ENCODE measurements at places on chromosomes 3 and 15. TPM values are rescaled to one million over a fixed set of nuclear protein-coding genes. Genes with fewer than 3 reads are reported as not detected.

DNA sequence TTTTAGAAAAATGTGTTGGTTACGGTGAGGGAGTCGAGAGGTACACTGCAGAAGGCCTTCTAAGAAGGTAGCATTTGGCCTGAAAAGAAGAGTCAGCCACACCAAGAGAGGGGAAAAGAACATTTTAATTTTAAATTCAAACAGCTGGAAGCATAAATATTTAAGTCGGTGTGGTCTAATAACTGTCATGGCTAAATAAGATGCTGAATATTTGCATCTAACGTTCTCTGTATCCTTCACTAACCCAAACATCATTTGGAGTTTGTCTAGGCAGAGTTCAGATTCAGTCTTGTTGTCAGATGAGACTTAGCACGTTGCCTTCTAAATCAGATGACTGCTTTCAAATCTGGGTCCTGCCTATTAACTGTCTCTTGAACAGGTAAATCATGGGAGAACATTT, 583.3 kb downstream of the DIPK2A start:
- DNase-seq: no peak

DNA sequence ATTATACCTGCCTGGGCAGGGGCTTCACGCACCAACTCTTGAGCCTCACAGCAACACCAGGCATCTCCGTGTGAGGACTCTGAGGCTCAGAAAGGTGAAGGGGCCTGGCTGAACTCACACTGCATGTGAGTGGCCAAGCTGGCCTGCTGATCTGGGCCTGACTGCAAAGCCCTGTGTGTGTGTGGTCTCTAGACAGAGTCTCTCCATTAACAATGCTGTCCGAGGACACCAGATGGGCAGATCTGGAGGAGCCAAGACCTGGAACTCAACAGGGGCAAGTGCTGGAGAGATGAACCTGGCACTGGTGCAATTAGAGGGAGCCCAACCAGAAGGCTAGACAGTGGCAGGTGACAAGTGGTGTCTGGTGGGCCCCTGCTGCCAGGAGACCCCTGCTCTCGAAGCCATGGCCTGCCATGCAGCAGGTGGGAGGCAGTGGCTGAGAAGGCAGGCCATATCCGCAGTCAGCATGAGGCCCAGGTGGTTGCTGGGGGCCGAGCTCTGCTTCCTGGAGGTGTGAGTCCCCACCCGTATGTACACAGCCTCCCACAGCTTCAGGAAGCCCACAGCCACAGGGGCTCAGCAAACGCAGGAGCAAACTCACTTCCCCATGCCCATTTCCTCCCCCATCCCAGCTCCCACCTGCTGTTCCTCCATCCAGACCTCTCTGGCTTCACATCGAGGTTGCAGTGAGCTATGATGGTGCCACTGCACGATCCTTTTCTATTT, 39.0 kb downstream of the CYP11A1 start:
- DNase-seq: no peak

DNA sequence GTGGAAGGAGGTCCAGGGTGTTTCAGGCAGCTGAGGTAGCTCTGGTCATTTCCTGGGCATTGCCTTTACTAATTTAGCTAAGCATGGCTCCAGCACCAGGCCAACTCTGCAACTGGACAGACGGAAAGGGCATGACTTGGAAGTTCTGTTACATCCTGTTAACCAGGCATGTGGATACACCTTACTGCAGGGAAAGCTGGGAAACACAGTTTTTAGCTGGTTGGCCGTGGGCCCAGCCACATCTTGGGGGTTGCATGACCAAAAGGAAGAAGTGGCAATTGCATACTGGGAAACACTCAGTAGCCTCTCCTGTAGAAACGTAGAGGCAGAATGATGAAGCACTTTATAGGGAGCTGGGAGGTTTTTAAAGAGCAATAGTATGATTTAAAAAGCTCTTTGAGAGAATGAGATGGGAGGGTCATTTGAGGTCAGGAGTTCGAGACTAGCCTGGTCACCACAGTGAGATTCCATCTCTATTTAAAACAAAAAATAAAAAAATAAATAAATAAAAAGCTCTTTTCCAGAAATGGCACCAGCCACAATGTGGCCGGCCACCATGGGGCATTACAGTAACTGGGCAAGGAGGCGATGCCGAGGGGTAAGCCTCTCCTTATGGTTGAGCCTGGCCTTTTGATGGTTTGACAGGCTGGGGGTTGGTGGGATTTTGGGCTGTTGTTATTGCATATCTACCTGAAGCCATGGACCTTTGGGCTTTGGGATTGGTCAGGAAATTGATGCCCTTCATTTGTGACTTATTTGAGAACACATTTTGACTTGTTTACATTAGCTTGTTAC, 28.6 kb downstream of the TRAK1 start:
- DNase-seq: no peak

DNA sequence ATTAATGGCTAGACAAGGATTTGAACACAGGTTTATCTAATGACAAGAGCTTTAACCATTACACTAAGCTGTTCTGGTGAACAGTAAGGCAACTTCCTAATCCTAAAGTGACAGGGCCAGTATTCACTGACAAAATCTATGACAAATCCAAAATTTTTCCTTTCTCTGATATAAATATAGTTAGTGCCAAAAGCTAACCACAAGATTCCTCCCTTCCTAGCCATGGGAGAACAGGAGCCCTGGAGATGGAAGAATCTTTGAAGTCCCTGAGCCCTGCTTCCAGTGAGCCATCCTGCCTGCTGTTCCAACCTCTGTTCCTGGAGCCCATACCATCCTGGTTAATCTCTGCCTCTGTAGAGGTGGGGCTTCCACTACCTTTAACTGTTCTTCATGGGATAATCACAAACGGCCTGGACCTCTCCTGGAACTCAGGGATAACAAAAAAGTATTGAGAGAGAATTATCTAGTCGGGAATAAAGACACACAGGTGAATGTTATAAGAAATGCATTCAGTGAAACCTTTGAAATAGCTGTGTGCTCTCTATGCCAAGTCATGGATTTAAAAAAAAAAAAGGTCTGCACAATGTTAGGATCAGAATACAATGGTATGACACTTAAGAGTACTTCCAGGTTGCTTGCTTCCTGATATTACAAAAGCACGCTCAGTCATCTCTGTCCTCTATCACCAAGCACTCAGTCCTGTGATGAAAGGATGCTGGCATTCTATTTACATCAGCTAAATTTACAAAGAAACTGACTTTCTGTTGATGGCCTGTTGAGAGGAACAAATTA, 235.8 kb downstream of the SUCLG2 start:
- DNase-seq: no peak

GRCh38 chr3:171747223-171747920, 62.9 kb downstream of the PLD1 start:
- DNase-seq: no peak

GRCh38 chr3:161203485-161204098, 17.5 kb upstream of the NMD3 start:
- DNase-seq: no peak

- no peak for DNase-seq
Measured at GRCh38 chr3:193732391-193732790, 139.4 kb downstream of the OPA1 start.

DNA sequence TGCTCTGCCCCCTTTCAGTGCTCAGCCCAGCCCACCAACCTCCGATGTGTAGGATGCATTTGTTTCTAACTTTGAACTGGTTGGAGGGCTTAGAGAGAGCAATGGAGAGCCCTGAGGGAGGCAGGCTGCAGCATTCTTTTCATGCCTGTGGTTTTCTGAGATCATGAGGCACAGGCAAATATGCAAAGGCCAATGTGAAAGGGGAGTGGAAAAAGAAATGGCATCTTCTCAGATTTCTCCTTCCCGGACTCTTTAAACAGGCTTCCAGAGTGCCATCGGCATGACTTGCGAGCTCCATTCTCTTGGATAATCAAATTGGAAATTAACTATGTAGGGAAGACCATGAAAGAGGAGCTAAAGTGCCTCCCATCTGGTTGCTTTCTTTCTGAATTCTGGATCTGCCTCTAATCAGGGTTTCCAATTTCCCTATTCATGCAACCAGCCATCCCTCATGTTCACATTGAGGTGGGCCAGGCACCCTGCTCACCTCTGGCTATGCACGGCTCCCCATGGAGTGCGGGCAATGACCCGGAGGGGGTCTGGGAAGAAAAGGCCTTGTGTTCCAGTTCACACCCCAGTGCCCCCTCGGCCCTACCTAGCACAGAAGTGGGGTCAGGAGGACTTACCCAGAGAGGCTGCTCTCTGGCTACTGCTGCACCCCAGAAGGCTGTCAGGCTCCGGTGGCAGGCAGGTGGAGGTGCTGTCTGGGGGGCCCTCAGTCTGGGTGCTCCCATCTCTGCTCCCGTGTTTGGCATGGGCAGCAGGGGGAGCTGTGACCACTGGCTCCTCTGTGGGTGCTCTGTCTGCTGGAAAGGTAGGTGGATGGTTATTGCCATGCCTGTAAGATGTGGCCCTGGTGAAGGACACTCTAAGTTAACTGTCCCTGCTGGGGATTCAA, 16.1 kb downstream of the AMOTL2 start:
- DNase-seq: peak; percentile 26

GRCh38 chr3:141449424-141449823, 37.4 kb upstream of the RASA2 start:
- no peak for DNase-seq

DNA sequence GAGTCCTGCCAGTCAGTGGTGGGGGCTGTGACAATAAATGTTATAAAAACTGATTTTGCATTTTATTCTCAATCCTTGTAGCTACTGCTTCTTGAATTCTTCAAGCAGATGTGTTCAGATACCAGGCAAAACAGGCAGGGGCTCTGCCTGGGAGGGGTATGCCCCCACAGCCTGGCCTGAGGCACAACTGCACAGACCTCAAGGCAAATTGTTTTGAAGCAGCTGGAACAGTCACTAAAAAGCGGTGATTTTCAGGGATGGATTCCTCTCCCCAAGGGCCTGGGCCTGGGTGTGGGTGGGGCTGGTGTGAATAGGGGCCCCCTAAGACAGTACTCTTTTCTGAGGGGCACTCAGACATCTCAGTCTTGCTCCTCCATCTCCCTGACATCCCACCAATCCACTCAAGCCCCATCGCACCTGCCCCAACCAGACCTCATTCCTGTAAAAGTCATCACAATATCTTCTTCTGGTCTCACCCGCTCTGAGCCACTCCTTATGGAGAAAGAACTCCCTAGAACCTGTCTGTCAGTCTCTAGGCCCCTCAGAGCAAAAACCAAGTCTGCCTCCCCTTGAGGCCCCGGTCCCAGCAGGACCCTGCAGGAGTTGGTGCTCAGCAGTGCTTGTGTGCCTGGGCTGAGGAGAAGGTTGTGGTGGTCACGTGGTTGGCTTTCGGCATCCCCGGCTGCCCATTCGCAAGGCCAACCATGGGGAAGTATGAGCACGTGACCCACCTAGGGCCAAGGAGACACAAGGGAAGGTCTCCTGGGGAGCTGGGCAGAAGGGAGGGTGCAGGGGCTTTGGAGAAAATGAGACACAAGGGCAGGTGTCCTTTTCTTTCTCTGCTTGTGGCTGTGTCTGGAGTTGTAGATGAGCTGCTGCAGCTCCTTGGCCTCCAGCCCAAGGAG, 2.9 kb upstream of the PSTPIP1 start:
- DNase-seq: peak; percentile 8

DNA sequence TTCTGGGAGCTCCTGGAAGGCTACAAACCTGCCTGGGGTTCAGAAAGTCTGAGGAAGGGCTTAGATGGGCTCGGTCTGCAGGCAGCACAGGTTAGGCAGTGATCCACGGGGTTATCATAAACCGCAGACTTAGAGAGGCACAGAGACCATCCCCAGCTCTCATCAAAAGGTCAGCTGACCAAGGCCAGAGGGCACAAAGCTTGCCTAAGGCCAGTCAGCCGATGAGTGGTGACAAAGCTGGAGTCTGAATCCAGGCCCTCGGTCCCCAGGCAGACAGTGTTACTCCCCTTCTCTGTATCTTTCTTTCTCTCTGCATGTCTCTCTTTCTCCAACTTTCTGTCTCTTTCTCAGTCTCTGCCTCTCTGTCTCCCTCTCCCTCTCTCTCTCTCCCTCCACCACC, 56.5 kb downstream of the ADCY5 start:
- no peak for DNase-seq

DNA sequence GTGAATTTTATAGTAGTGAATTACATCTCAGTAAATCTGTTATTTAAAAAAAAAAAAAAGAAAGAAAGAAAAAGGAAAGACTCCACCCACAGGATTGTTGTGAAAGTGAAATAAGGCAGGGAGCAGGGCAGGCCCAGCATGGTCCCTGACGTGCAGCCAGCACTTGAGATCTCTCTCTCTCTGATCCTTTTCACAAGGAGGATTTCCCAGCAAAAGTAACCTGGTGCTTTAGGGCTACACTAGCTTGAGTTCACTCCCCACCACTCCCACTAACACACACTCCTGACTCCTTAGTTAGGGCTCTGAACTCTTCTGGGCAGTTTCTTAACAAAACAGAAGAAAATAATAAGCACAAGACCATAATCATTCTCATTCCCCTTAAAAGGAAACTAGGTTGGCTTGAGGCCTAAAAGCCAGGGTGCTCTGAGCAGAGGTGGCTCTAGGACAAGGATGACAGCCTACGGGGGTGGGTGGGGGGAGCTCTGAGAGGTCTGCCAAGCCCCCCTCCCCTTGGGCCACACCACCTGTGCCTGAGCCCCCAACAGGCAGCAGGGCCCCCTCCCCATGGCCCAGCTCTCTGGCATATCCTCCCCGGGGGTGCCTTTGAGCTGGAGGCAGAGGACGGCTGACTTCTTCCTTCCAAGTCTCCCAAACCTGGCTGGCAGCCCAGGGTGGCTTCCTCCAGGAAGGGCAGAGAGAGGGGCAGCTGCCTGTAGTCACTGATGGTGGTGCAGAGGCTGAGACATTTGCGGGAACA, 856 bp downstream of the TMEM40 start:
- no peak for DNase-seq

GRCh38 chr15:32819448-32819847, 101.6 kb downstream of the GREM1 start:
- DNase-seq: no peak

DNA sequence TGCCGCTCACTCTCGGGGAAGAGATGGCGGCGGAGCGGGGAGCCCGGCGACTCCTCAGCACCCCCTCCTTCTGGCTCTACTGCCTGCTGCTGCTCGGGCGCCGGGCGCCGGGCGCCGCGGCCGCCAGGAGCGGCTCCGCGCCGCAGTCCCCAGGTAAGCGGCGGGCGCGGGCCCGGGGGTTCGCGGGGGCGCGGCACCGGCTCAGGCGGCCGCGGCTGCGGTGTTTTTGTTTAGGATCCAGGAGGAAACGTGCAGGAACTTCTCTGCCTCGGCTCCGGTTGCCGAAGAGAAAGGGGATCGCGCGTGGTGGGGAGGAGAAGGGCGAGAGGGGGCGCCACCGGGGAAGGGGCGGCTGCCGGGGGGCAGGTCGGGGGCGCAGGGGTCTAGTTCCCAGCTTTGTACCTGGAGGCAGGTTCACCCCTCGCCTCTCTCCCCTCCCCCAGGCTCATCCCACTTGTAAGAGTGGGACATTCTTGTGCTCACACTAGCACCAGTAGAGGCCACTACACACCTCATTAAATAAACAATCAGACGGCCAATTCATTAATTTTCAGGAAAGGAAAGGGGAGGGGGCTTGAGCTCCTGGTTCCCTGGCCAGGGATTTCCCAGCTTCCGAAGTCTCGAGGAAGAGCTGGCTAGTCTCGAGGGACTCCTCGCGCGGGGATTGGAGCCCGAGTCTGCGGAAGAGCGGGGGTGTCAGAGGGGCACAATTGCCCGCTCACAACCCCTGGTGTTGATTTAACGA, 562 bp downstream of the NEO1 start:
- peak; percentile 43 for DNase-seq

- DNase-seq: no peak
Measured at GRCh38 chr15:73955861-73956742, 29.8 kb downstream of the LOXL1 start.

GRCh38 chr3:79148786-79149185, 619.0 kb downstream of the ROBO1 start:
- no peak for DNase-seq

The TYRO3 gene
- 4.3 TPM for total RNA-seq

The OIP5 gene
- total RNA-seq: 11.1 TPM

The A4GNT gene
- total RNA-seq: not detected

The GOLGA8S gene
- 0.05 TPM for total RNA-seq

The FOXL2 gene
- not detected for total RNA-seq

The ARMC8 gene
- 37.7 TPM for total RNA-seq

The PLA2G4D gene
- total RNA-seq: not detected

The ADIPOQ gene
- total RNA-seq: not detected

The RIOX2 gene
- total RNA-seq: 36.1 TPM

All from activated CD4-positive, alpha-beta memory T cell treated with anti-CD3 and anti-CD28 coated beads for 36 hours (primary cell).